ENCODE measurements at places on chromosomes 11 and 22.

- no peak for DNase-seq
Measured at GRCh38 chr11:120839846-120840402, 184.0 kb upstream of the TBCEL start.

GRCh38 chr11:125505492-125506080, 9.5 kb upstream of the FEZ1 start:
- DNase-seq: no peak

GRCh38 chr22:38431266-38432010, 23.6 kb downstream of the KCNJ4 start:
- DNase-seq: no peak

GRCh38 chr22:19218541-19219233, 40.2 kb upstream of the SLC25A1 start:
- DNase-seq: no peak

DNA sequence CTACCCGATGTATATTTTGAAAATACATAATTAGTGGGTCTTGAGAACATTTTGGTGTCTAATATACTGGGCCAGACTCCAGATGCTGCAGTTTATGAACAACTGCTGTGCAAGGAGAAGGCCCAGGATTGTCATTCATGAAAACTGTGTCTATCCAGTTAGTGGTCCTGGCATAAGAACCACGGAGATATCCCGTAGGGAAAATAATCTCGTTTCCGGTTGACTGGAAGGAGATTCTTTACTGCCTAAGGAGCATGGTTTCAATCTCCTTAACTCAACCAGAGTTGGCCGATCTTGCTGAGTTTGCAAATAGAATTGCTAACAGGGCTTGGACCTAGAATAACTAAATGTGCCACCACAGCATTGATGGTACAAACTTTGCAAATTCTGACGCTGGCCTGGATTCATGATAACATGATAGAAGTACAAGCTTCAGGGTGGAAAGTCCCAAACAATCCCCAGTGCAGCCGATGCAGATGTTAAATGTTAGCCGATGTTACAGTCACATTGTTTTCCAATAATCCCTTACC, 4.6 kb upstream of the RTCB start:
- no peak for DNase-seq

- no peak for DNase-seq
Measured at GRCh38 chr11:75465701-75466531, 32.9 kb upstream of the KLHL35 start.

- DNase-seq: peak; percentile 83
Measured at GRCh38 chr11:65013888-65014725, at the start of gene ARL2. Gene ARL2, plus strand, starts transcription at chr11:65014160. Its CDS starts 48 bp downstream, at chr11:65014208.

DNA sequence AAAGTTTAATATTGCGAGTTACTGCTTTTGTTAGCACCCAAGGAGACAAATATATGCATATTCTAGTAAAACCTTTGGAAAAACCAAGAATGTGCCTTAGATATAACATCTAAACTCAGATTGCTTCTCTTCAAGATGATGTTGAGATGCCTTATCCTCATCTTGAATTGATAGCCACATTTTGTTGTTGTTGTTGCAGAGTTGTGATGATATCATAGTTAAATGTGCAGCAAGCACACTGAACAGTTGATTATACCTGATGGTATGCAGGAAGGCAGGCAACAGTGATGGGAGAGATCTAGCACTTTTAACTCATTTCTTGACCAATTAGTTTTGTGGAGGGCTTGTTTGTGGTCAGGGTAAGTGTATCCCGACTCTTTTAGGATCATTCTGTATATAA, 48.0 kb downstream of the KDM2A start:
- DNase-seq: no peak

DNA sequence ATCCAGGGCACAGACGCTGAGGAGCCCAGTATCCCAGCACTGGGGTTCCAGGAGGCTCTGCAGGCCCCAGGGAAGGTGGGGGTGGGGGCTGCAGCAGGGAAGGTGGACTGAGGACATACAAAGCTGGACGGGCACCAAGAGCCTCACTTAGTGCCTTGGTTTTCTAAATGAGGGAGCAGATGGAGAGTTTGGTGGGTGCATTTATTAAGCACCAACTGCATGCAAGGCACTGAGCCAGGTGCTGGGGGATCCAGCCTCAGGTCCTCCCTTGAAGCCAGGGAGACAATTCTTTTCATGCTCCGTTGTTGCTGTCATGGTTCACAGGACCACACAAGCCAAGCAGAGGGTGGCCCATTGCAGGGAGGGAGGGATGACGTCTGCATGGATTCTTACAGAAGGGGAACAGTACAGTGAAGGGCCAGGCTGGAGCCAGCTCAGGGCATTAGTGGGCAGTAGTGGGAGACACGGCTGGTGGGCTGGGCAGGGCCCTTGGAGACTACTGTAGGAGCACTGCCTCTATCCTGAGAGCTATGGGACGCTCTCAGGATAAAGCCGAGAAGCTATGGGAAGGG, 65.0 kb downstream of the MACROD1 start:
- DNase-seq: no peak

GRCh38 chr11:130085671-130086290, 16.1 kb downstream of the APLP2 start:
- no peak for DNase-seq

GRCh38 chr11:74380746-74381439, 17.3 kb downstream of the PGM2L1 start:
- no peak for DNase-seq

DNA sequence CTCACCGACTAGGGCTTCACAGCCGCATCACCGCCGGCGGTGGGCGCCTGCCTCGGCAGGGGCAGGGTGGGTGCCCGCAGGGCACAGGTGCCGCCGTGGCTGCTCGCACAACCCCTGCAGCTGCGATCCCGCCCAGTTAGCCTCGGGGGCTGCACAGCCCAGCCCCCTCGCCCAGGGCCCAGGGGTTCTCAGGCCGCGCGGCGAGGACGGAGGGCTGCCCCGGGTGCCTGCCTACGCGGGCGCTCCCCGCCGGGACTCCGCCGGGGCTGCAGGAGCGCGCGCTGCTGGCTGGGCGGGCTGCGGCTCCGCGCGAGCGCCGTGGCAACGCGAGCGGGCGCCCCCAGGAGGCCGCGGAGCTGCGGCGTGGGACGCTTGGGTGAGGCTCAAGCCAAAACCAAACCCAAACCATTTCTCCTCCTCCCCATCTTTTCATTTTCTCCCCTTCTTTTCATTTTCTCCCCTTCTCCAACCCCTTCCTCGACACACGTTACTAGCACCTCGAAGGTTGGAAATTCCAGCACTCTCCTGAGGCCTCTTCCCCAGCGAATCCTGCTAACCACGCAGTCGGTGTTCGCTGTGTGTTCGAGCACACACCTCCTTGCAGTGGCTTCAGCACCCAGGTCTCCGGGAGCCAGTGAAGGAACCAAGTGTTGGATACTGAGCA, at the start of gene MICAL3:
Gene MICAL3, minus strand, starts transcription at position 286 of the 664 bp plus-strand sequence. CDS start 117,749 bp downstream, outside the sequence.
- DNase-seq: peak; percentile 57

- DNase-seq: no peak
Measured at GRCh38 chr11:36407356-36407755, 102.7 kb downstream of the TRAF6 start.
